Activated gamma-delta T cell treated with anti-CD3 and anti-CD28 coated beads, Interleukin-2, amount 50 U/mL, for 16 hours (primary cell): ENCODE measurements at places on chromosomes 16 and 17.

DNA sequence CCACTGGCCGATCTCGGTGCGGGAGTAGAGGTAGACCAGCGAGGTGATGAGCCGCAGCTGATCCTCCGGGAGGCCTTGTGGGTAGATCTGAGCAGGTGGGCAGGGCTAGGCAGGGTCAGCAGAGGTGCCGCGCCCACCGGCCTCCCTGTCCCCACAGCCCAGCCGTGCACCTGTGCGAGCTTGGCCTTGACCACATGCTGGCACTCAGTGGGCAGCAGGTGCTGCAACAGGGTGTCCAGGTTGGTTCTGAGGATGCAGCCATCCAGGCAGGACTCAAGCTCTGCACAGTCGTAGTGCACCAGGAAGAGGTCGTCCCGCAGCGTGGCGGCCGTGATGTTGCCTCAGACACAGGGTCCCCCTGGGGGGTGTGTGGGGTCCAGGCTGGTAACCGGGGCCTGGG is 12.4 kb downstream of the MSLN start:
- no peak for DNase-seq

GRCh38 chr17:83185023-83186002 is 105.9 kb downstream of the METRNL start:
- DNase-seq: no peak

- DNase-seq: no peak
These were observed 253.6 kb upstream of the XYLT1 start for GRCh38 chr16:17724242-17724898.

- no peak for DNase-seq
These were observed 19.1 kb downstream of the NLRC5 start for GRCh38 chr16:57008440-57008839.

DNA sequence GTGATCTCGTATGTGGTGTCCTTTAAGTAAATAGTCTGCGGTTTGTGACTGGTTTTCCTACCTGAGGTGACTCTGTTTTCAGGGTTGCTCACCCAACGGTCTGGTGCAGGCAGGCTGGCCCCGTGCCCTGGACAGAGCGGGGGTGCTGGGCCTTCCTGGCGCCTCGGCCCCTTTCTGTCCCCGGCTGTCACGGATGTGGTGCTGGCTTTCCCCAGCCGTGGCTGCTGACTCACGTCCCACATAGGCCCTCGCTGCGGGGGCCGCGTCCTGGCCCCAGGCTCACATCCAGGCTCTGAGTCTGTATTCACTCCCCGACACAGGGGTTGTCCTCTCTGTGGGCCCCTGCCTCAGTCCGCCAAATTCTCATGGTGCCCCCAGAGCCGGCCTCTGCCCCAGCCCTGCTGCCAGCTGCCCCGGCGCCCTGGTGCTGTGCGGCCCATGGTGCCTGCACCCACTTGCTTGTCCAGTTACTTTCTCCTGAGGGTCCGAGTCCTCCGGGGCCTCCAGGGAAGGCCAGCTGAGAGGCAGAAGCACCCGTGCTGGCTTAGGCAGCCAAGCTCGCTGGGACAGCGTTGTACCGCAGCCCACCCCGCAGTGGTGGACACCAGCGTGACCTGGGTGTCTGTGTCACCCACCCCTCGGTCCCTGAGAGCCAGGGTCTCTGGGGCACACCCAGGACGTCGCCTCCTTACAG is 5.9 kb downstream of the CHMP6 start:
- no peak for DNase-seq

- no peak for DNase-seq
These were observed 71.9 kb upstream of the AXIN2 start for GRCh38 chr17:65633146-65633881.

DNA sequence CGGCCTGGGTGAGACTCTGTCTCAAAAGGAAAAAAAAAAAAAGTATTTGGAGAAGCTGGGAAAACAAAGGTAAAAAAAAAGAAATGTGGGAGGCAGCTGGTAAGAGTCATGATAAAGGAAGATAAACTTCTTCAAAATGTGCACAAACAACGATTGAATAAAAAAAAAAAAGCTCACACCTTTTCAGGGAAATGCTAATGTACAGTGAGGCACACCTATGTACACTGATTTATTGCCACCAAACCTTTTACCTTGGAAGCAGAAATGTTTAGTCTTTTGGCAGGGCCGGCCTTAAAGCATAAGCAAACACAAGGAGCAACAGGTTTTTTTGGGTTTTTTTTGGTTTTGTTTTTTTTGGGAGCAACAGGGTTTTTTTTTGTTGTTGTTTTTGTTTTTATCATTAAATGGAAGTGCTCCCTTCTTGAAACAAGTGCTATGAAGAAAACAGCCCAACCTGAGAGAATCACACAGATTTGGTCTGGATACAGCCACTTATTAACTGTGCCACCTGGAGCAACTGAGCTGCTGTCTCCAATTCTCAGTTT is 29.8 kb upstream of the KCNJ2 start:
- DNase-seq: no peak
